ENCODE measurements at places on chromosomes 13 and 19.

GRCh38 chr13:61415058-61415721 lies 459 bp downstream of the PCDH20 start:
- no peak for DNase-seq

GRCh38 chr13:47556703-47557102 lies 444.4 kb downstream of the SUCLA2 start:
- no peak for DNase-seq

- DNase-seq: no peak
Measured at GRCh38 chr19:1244693-1245451, 3.3 kb downstream of the ATP5F1D start.

- no peak for DNase-seq
Measured at GRCh38 chr13:77374786-77375185, 47.9 kb upstream of the MYCBP2 start.

DNA sequence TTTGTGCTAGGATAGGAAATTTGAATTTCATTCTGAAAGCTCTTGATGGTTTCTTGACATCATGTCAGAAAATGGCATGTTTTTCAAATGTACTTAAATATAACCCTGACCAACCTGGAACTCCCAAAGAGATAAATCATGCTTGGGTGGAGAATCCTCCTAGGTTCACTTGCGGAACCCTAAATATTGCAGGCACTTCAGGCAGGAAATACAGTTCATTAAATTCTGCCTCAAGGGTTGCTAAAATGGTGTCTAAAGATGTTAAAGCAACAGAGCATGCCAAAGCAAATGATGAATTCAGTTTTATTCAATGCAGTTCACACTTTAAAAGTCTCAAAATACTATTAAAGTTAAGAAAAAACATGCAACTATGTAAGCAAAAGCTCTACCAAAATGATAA lies 415.9 kb downstream of the SLITRK6 start:
- no peak for DNase-seq

All from CD4-positive, alpha-beta T cell treated with Interleukin-6 for 4 hours (primary cell).